ENCODE measurements at places on chromosomes 3 and 15.

DNA sequence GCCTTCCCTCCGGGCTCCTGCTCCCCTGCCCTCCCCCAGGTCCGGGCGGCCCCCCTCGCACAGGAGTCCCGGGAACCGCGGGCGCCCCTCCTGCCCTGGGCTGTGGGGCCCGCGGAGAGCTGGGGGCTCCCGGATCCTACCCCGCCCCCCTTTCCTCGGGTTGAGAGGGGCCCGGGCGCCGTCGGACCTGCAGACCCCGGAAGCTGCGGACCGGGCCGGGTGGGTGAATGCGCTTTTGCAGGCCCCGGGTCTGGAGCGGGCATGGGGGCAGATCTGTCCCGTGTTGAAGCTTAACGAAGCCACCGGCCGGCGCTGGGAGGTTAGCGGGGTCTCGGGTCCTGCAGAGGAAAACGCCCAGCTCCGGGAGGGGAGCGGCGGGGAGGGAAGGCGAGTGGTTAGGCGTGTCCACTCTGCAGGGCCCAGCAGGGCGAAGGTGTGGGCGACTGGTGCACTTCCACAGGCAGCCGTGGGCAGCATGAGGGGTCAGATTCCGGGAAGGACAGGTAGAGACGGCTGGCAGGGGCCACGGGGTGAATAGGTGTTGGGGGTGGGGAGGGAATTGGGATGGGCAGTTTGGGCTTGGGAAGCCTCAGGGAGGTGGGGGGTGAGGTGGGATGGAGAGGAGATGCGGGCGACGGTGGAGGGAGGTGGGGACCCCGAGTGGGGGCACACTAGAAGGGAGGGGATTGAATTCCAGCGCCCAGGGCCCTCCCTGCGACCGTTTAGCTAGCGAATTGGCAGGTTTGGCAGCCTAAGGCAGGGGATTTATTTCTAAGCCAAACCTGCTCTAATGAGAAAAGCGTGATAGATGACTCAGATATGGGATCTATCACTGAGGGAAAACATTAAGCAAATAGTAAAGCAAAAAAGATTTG, 635 bp downstream of the CD276 start:
- peak; percentile 47 for DNase-seq

DNA sequence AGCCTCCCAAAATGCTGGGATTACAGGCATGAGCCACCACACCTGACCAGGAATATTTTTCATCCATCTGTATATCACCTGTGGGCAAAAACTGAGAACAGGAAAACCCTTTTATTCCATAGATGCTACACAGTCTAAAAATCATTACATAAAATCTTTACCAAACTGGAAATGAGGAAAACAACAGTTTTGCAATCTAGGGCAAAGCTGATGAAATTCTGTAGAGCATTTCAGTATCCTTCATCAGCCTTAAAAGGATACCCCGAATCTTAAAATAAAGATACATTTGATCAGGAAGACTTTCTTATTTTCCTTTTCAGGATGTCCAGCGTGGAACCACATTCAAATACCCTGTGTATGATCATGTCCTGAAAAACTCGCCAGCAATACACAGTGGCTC, 7.1 kb downstream of the SIAH2 start:
- DNase-seq: no peak

GRCh38 chr15:34366271-34367065, 528 bp downstream of the LPCAT4 start:
- DNase-seq: peak; percentile 64

- no peak for DNase-seq
Measured at GRCh38 chr15:87724330-87724729, 532.2 kb downstream of the NTRK3 start.

GRCh38 chr3:8458238-8458661, 43.4 kb upstream of the LMCD1 start:
- DNase-seq: no peak

GRCh38 chr15:38128341-38128781, 124.3 kb upstream of the SPRED1 start:
- no peak for DNase-seq

- DNase-seq: no peak
Measured at GRCh38 chr3:99884484-99884883, 66.8 kb downstream of the CMSS1 start.

DNA sequence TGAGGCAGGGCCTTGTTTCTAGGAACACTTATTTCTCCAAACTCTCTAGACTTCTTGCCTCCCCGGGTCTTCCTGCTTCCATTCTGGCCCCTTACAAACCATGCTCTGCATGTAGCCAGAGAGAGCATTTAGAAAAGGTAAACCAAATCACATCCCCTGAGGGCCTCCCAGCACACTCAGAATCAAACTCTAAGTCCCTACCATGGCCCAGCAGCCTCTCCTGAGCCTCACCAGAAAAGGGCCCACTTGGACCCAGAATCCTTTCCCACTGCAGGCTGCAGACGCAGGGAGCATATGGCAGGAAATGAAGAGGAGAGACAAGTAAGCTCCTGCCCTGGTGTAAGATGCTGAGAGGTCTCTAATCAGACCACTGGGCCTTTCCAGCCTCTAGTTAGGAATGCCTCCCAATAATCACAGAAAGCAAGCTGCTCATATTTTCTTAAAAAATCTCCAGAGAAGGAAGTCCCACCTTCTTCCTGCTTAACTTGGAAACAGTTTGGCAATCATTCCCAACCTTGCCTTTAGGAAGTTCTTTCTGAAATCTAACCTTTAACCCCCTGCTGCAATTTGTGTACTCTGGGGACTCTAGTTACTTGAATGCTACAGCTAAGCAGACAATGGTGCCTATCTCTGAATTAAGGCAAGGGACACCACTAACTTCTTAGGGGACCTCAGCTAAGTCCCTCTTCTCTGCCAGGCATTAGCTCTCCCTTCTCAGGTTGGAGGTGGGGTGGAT, 4.2 kb downstream of the AMOTL2 start:
- DNase-seq: no peak

- no peak for DNase-seq
Measured at GRCh38 chr15:78088773-78089080, 3.6 kb upstream of the SH2D7 start.
